ENCODE measurements at places on chromosomes 16 and 17.

DNA sequence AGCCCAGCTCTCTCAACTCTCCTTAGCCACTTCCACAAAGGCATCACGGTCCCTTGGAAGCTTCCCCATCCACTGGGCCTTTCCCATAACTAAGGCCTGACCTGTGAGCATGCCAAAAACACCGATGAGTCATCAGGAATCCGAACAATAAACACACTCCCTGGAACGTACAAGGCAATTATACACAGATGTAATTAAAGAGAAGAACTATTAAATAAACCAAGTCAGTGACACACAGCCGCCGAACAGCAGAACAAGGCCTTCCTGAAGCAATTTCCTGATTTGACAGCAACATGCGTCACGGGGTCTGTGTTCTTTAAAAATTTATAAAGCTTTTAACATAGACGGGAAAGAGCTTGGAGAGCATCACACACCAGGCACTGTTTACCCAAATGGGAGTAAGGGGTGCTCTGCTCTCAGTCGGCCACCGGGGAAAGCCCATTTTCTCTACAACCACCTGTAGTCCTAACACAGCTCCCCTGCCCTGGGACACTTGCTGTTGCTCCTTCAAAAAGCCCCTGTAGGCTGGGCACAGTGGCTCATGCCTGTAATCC is 29.4 kb downstream of the COG7 start:
- no peak for DNase-seq

DNA sequence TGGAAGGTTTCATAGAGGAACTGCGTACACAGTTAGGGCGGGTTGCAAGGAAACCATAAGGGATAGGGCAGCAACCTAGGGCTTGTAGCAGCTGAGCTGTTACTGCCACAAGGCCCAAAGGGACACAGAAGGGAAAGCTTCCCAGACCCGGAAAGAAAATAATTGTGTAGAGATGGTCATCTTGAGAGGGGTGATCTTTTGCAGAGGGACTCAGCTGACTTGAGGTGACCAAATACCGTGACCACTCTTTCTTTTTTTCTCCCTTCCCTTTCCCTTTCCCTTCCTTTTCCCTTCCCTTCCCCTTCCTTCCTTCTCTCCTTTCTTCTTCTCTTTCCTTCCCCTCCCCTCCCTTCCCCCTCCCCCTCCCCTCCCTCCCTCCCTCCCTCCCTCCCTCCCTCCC is 8.5 kb upstream of the CREBBP start:
- no peak for DNase-seq

- DNase-seq: no peak
These were observed 13.4 kb downstream of the FBF1 start for GRCh38 chr17:75927286-75927922.

- DNase-seq: no peak
These were observed 223.5 kb downstream of the CCDC182 start for GRCh38 chr17:57521606-57522005.

GRCh38 chr16:53948734-53949430 is 244.9 kb downstream of the FTO start:
- DNase-seq: no peak
